ENCODE measurements at places on chromosomes 13 and 19.

GRCh38 chr19:22517496-22518411, 95.6 kb upstream of the ZNF98 start:
- DNase-seq = no peak

DNA sequence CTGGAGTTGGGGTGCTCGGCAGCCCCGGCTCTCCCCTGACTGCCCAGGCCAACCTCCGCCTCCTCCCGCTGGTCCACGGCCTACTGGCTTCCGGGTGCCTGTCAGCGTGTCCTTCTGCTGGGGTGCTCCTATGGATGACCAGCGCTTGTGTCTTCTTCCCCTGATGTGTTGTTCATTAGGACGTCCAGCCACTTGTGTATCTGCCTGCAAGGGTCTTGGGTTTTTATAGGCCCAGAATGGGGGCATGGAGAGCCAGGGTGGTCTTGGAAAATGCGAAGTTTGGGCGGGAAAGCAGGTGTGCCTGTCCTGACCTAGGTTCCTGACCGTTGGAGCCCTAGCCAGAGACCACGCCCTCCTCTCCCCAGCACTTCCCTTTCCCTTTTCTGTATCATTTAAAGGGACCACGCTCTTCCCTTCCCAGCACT, 139.8 kb downstream of the SLITRK5 start:
- no peak for DNase-seq

- DNase-seq = no peak
Measured at GRCh38 chr19:615619-616018, 17.7 kb downstream of the POLRMT start.

DNA sequence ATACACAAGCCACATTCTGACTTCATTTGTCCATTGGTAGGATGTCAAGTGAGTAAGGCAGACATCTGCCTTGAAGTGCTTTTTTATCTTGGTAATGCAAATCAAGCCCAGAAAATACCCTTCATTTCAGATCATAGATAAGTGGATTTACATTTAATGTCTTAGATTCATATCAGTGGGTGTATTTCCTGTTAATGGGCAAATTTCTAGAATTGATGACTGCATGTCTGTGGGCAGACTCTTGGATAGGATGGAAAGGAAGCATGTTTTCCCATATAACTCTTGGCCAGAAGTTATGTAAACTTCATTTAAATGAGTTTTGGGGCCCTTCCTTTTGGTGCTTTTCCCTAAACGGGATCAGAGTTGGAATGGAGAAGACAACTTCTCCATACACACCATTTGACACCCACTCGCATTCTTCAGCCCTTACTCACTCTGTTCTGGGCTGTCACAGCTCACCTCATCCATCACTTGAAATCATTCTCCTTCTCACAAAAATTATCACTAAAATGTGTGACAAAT, 154.6 kb downstream of the FLT1 start:
- no peak for DNase-seq

DNA sequence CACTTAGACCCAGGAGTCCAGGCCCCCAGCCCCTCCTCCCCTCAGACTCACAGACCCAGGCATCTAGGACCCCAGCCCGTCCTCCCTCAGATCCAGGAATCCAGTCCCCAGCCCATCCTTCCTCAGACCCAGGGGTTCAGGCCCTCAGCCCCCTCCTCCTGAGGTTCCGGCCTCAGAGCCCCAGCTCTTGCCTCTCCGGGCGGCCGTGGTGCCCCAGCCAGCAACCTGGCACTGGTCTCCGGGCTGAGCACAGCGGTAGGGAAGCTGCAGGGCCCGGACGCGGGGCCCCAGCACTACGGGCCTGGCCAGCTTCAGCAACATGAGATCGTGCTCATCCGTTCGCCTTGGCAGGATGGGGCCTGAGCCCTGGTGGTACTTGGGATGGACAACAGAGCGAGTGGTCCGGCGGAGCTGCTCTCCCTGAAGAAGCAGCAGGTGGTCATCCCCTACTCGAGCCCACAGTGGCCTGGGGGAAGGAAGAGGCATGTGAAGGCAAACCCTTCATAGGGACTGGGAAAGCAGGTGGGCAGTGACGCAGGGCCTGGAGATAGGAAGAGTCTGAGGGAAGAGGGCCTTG, 3.7 kb downstream of the KLK10 start:
- DNase-seq = no peak

- no peak for DNase-seq
Measured at GRCh38 chr19:47093841-47094240, 19.7 kb downstream of the ZC3H4 start.
